ENCODE measurements at places on chromosomes 6 and 20.

DNA sequence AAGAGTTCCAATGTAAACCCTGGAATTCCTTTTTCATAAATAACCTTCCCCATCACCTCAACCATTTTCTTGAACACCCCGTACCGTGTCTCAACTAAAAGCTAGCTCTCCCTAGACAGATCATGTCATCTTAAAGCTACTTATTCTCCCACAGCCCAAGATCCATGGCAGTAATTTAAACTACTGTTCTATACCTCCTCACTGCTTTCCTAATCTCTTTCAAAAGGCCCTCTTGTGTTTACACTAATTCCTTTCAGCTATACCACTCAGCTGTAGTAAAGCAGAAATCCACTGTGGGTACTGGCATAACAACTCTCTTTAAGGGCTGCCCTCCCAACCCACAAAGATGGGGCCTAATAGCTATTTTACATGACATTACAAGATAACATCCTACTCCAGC lies 67.5 kb downstream of the RNGTT start:
- DNase-seq: no peak

DNA sequence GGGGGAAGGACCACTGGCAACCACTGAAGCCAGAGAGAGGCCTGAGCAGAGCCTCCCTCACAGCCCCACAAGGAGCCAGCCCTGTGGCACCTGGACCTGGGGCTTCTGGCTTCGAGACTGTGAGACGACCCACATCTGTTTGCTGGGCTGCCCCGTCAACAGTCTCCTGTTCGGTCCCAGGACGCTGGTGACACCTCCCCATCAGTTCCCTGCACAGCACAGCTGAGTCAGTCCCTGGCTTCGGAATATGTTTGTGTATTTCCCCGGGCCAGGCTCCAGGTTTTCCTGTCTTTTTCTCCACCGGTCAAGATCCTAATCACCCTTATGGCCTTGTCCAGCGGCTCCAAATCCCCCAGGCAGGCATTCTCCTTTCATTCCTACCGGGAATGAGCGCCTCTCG lies 46.4 kb upstream of the SMOC2 start:
- DNase-seq: no peak

- DNase-seq: no peak
Observed at GRCh38 chr6:135861189-135861588, 9.7 kb downstream of the PDE7B start.

DNA sequence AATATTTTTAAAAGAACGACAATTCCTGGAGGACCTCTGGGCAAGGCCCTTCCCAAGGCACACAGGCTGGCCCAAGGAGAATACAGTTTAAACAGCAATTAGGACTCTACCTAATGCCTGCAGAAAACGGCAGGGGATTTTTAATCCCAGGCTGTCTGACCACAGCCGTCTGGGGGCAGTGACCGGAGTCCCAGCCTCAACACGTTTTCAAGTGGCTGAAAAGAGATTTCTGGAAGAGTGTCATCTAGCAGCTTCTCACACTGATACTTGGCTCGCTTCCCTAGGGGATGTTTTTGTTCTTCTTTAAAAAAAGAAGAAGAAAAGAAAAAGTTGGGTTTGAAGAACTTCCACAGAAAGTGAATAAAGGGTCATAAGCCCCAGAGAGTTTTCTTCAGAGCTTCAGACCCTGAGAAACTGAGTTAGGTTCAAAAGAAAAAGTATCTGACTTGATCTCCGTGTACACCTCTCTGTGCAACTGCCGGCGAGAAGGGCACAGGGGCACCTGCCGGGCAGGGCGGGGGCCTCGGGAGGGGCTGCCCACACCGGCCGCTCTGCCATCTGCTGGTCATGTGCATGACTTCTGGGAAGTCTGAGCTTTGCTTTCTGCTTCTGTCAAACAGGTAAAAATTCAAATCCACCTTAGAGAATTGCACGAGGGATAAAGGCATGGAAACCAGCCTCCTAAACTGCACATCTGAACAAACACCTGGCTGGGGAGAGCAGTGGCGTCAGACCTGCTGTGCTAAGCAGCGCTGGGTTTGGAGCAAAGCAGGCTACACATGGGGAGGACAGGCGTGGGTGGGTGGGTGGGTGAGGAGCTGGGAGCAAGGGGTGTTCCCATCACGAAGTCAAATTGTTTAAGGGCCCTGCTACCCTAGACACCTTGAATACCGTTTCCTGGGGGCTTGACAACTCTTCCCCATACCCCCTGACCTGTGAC lies 33.0 kb downstream of the RRBP1 start:
- peak; percentile 38 for DNase-seq

DNA sequence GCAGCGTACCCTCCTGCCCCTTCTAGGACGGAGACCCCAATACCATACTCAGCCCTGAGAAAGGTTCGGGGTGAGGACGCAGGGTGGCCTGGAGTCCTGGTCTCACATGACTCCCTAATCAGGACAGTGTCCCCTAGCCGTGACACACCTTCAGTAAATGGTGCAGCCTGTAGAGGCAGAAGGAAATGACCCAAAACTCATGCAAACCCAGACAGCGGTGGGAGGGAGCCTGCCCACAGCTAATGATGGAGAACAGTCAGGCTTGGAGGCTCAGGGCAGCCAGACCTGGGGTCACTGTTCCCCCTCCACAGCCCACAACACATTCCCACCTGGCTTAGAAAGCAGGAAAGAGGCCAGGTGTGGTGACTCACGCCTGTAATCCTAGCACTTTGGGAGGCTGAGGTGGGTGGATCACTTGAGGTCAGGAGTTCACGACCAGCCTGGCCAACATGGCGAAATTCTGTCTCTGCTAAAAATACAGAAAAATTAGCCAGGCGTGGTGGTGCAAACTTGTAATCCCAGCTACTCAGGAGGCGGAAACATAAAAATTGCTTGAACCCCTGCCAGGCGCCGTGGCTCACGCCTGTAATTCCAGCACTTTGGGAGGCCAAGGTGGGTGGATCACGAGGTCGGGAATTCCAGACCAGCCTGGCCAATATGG lies 8.8 kb upstream of the HMGA1 start:
- DNase-seq: no peak

GRCh38 chr6:140697585-140697984 lies 1323.1 kb upstream of the CITED2 start:
- no peak for DNase-seq

GRCh38 chr6:167975458-167975857 lies 22.0 kb upstream of the KIF25 start:
- DNase-seq: no peak

DNA sequence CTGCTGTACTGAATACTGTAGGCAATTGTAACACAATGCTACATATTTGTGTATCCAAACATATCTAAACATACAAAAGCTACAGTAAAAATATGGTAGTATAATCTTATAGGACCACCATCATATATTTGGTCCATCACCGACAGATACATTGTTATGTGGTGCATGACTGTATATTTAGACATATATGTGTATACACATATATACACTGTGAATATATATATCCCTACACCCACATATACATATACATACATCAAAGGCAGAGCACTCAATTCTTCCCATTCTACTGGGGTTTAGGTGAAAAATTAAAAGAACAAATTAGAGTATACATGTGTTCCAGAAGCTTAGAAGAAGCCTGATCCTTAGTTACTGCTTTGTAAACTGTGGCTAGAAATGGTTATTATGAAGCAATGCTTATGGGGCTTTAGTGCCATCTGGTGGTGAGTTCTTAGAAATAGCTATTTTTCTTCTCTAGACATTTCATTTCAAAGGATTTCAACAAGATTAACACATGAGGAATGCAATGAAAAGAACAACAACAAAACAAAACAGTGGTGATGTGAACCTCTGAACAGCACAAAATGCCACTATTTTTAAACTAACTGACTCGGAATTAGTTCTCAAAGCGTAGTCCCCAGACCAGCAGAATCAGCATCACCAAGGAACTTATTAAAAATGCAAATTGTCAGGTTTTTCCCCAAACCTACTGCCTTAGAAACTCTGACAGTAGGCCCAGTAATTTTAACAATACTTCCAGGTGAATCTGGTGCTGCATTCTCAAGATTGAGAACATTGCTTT lies 38.0 kb downstream of the PKHD1 start:
- no peak for DNase-seq

GRCh38 chr20:55888685-55889084 lies 116.6 kb downstream of the CBLN4 start:
- no peak for DNase-seq

GRCh38 chr20:58233393-58233792 lies 4.9 kb upstream of the ANKRD60 start:
- no peak for DNase-seq

DNA sequence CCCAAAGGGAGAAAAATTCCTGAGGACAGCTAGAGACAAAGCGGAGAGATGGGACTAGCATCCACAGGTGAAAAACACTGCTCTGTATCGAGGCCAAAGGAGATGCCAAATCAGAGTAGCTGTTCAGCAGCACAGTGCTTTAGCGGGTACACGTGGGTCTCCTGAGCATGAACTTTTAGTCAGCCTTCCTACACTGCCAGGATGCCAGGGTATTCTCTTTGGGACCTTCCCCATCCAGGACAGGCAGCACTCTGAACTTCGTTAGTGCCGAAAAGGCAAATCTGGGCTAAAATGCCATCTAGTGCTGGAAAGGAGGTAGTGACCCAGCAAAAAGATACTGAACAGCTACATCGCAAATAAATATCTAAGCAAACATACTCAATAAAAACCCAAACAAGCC lies 64.9 kb downstream of the C6orf58 start:
- DNase-seq: no peak

DNA sequence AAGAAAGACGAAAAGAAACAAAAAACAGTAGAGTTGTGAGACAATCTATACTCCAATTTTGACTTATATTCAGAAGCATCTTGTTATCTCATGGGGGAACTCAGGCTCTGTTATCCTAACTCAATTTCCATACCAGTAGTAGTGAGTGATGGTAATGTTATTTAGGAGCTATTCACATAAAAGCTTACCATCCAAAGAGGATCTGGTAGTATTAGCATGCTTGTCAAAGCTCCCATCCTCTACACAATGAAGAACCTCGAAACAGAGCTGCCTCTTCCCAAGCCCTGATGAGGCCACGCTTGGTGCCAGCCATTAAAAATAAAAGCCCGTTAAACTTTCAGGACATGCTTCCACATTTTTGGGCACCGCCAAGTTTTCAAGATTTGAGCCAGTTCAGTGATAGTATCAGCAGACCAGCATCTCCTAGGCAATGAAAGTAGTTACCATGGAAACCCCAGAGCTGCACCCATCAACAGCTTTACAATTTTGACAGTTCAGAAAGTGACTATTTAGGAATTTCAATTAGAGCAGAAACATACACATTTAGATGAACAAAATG lies 173.3 kb downstream of the CD83 start:
- DNase-seq: no peak

DNA sequence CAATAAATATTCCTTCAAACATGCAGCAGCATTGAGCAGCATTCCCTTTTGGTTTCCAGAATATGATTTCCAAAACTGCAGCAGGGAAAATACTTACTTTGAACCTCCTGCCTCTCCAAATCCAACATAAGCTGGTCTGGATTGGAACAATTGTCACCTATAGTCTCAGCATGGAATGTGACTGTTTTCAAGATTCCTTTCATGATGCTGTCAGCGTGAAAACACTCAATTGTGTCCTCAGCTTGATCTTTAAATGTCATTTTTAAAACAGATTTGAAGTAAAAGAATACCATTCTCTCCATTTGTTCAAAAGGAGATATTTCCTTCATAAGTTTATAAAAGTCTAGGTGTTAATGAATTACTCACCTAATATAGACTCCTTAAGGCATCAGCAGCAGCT lies 993.9 kb downstream of the EYS start:
- no peak for DNase-seq

- no peak for DNase-seq
Observed at GRCh38 chr20:55937283-55937682, 68.0 kb downstream of the CBLN4 start.

- no peak for DNase-seq
Observed at GRCh38 chr6:75098709-75099108, 107.1 kb downstream of the COL12A1 start.

DNA sequence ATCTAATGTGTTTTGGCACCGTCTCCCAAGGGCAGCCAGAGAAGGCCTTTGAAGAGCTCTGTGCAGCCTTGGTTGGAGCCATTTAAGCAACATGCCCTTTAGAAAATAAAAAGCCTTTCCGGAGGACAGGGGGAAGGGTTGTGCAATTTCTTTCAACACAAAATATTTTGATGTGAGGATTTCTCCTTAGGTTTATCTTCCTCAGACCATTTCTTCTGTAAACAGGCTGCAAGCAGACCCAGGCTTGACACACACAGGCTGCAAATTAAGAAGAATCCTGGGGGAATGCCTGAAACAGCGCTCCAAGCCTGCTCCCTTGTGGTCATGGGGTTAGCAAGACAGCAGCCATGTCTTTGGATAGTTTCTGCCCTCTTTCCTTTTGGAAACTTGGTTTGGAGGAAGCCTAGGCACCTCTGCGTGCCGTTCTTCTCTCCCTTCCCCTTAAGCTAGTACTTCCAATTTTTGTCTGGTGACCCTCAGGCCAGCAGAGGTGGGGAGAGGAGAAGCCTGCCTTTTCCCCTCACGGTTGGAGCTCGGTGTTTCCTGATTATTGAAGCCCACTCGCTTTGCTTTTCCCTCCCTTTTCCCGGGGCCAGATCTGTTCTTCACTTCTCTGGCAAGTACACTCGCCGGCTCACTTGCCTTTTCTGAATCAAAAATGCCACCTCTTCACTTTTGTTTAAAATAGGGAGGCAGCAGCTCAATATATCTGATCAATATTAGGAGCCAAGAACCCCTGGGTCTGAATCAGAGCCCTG lies 39.6 kb upstream of the NOX3 start:
- no peak for DNase-seq

GRCh38 chr6:64256483-64256882 lies 620.9 kb downstream of the PHF3 start:
- DNase-seq: no peak

GRCh38 chr6:114638341-114638740 lies 295.5 kb upstream of the HS3ST5 start:
- no peak for DNase-seq

DNA sequence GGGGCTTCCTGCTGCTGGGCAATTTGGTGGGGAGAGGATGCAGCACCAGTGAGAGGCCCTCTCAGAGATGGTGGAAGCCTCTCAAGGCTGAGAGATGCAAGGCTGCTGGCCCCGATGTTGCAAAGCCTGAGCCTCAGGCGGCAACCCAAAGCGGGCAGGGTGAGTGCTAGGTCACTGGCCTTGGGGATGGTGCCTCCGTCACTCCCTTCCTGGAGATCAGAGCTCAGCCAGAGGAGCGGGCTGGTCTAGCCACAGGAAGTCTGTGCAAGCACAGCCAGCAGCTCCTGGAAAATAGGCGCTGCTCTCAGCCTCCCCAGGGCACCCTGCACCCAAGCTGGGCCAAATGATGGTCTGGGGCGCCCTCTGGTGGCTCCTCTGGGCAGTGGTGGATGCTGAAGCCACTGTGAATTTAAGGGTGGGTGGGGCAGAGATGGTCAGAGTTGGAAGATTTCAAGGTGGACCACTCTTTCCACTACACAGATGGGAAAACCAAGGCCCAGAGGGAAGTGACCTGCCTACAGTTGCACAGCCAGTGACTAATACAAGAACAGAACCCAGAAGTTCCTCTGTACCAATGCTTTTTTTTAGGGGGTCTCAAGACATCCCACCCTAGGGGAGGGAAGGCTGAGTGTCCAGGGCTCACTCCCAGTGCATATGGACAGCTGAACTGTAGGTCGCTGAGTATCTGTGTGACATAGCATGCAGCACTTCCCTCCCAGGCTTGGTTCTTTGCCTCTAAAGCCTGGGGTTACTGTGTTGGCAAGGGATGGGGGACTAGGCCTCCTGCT lies 20.8 kb downstream of the C20orf203 start:
- DNase-seq: peak; percentile 90
